ENCODE measurements at places on chromosomes 13 and 19.
A peak's percentile ranks its signal among the peaks of the same experiment; 100 is the strongest.

- no peak for DNase-seq
Observed at GRCh38 chr19:16210168-16210567, 12.5 kb downstream of the AP1M1 start.

GRCh38 chr19:4933528-4933927, 24.2 kb downstream of the UHRF1 start:
- no peak for DNase-seq

GRCh38 chr13:39315796-39316195, 277.5 kb downstream of the NHLRC3 start:
- no peak for DNase-seq

DNA sequence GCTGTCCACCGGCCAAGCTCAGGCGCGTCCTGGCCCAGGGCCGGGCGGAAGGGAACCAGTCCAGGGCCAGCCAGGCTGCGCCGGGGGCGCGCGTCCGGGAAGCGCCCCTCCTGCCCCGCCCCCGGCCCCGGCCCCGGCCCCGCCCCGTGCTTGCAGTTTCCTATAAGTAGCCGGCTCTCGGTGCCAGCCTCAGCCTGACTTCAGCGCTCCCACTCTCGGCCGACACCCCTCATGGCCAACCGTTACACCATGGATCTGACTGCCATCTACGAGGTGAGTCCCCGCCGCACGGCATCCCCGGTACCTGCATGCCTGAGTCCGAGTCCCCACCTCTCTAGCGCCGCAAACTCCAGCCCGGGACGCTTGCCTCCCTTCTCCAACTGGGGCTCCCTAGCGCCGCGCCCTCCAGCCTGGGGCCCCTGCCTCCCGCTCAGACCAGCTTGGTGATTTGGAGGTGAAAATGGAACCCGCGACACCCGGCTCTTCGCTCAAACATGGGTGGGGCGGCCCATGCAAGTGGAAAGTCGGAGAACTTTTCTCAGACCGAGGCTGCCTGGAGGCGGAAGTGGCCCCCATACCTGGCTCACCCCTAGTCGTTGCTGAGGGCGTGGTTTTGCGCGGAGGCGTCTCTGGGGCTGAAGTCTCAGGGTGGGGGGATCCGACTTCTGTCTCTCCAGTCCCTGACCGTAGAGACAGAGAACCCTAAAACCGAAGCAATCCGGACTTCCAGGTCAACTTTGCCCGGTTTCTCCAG, at the start of gene ZFP36:
ZFP36 (plus strand) TSS at position 192 of the 754 bp plus-strand sequence; CDS start at position 250, 58 bp downstream.
- peak; percentile 94 for DNase-seq

- peak; percentile 78 for DNase-seq
Observed at GRCh38 chr19:48819366-48819816, 8.6 kb upstream of the BCAT2 start.

GRCh38 chr19:35168196-35168595, 13.7 kb downstream of the FXYD5 start:
- no peak for DNase-seq

DNA sequence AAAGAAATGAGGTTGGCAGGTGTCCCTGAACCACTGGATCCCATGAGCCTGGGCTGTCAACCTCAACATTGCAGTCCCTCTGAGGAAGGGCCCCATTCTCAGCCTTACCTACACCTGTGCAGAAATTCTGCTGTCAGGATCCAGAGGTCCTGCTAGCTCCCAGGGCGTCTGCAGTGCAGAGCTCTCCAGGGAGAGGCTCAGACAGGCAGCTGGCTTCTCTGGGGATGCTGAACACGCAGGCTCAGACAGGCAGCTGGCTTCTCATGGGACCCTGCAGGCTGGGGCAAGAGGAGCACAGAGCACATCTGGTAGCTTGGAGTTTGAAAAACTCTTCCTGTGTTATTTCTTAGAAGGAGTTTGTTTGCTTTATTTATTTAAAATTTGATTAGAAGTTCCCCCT, 50.9 kb downstream of the TMEM255B start:
- no peak for DNase-seq

DNA sequence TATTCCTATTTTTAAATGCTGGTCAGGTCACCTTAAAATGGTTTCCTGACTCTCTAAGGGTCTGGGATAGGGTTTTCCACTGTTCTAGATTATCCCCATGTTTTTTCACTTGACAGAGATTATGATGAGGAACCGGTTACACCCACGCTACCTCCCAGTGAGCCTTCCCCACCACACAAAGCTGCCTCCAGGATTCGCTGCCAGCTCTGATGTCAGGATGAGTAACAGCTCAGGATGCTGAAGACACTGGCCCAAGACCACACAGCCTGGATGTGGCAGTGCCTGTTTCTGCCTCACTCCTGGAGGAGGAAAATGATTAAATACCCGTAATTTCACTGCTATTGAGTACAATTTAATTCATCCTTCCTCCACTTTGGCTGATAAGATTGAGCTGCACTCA, 22.9 kb downstream of the ZNF114 start:
- no peak for DNase-seq

GRCh38 chr13:28528388-28528787, 33.5 kb upstream of the FLT1 start:
- no peak for DNase-seq

Measured in right hindlimb (tissue), 1 donor.